ENCODE measurements at places on chromosomes 7 and 10. TPM values are rescaled to one million over a fixed set of nuclear protein-coding genes. Genes with fewer than 3 reads are reported as not detected.

The FRMPD2 gene
- not detected for total RNA-seq

DNA sequence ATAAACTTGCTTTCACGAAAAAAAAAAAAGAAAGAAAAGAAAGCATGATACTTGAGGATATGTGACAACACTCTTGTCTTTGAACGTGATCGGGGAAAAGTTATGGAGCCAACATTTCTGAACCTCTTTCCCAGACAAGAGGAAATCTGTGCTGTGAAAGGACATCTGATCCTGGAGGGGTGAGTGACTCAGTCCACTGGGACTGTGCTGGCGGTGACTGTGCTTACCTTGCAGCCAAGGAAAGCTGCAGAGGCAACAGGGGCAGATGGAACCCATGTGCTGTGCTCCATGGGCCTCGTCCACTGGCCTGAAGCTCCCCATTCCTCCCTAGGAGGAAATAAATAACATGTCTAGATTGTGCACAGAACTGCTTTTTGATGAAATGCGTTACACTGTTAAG lies 116.5 kb upstream of the RAB11FIP2 start:
- no peak overlapping the region for H3K27ac ChIP-seq
- H3K36me3 ChIP-seq, result no peaks in the 10 kb centered on the region
- H3K4me1 ChIP-seq, result no peaks in the 10 kb centered on the region
- peaks cover 11% of the 10 kb centered on the region for H3K27me3 ChIP-seq

GRCh38 chr7:1947586-1948217 lies 277.6 kb downstream of the ELFN1 start:
- H3K4me1 ChIP-seq, result peaks cover 28% of the 10 kb centered on the region
- H3K36me3 ChIP-seq, result peaks cover 1% of the 10 kb centered on the region

The CPN1 gene
- total RNA-seq, result not detected

The CTNNA3 gene
- total RNA-seq, result not detected

GRCh38 chr10:101001659-101002035 lies 2.0 kb downstream of the LZTS2 start:
- no peaks in the 10 kb centered on the region for H3K27me3 ChIP-seq
- H3K36me3 ChIP-seq, result no peaks in the 10 kb centered on the region
- no peak overlapping the region for H3K27ac ChIP-seq
- H3K4me3 ChIP-seq, result no peak overlapping the region
- peaks cover 12% of the 10 kb centered on the region for H3K4me1 ChIP-seq

DNA sequence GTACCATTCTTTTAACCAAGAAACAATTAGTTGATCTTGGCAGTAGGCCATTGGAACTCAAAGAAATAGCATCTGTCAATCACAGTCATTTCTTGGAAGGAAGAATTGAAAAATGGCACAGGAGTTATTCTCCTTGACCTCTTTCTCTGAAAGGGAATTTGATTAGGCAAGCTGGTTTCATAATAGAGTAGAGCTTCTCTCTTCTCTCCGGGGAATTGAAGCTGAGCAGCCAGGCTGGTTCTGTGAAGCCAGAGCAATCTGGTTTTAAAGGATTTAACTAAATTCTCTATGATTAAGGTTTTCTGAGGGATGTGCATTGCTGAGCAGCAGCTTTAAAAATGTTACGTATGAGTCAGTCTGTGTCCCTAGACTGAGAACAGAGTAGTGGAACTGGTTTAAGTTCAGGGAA lies 70.2 kb downstream of the AHCYL2 start:
- H3K27ac ChIP-seq, result no peak overlapping the region
- no peaks in the 10 kb centered on the region for H3K27me3 ChIP-seq
- H3K36me3 ChIP-seq, result no peaks in the 10 kb centered on the region
- no peaks in the 10 kb centered on the region for H3K4me1 ChIP-seq

The DLX5 gene
- total RNA-seq, result not detected

- peak overlapping the region; percentile 93 for H3K27ac ChIP-seq
- no peaks in the 10 kb centered on the region for H3K27me3 ChIP-seq
- H3K36me3 ChIP-seq, result peaks cover 14% of the 10 kb centered on the region
- H3K4me1 ChIP-seq, result peaks cover 35% of the 10 kb centered on the region
- H3K4me3 ChIP-seq, result no peak overlapping the region
Measured at GRCh38 chr10:102802920-102803534, 34.2 kb downstream of the CYP17A1 start.

The ATOH7 gene
- not detected for total RNA-seq

The GPR26 gene
- total RNA-seq, result not detected

DNA sequence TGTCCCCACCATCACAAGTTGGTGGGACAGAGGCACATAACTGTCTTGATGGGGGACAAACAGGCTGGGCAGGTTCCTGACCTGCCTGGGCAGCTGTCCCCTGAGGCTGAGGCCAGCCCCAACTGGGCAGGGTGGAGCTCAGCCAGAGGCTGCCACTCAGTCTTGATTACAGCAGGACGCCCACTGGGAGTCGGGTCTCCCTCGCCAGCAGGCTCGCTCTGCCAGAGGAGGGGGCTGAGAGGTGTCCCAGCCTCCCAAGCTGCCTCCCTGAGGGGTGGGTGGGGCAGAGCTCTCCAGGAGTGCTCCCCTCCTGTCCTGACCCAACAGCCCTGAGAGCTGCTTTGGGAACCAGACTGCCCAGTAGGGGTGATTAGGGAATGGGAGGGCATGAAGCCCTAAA lies 1.8 kb upstream of the CAMK2G start:
- H3K4me1 ChIP-seq, result peaks cover 63% of the 10 kb centered on the region
- no peaks in the 10 kb centered on the region for H3K27me3 ChIP-seq
- DNase-seq, result no peak
- peaks cover 2% of the 10 kb centered on the region for H3K36me3 ChIP-seq
- peak overlapping the region; percentile 46 for H3K27ac ChIP-seq

DNA sequence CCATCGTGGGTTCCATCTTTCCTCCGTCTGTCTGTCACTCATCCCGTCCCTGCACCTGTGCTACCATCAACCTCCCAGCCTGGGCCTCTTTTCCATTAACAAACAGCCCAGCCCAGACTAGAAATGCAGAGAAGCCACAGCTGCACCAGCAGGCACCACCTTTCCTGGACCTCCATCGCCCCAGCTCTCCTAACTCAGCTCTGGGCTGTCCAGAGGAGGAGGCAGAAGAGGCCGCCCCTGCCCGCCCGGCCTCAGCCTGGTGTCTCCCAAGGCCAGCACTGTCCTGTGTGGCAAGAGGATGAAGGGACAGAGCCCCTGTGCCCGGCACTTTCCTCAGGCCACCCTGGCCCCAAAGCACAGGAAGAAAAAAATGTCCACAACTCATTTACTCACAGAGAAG lies 225.6 kb downstream of the PTPRN2 start:
- DNase-seq, result no peak
- no peaks in the 10 kb centered on the region for H3K36me3 ChIP-seq
- no peak overlapping the region for H3K27ac ChIP-seq
- no peak overlapping the region for H3K4me3 ChIP-seq

DNA sequence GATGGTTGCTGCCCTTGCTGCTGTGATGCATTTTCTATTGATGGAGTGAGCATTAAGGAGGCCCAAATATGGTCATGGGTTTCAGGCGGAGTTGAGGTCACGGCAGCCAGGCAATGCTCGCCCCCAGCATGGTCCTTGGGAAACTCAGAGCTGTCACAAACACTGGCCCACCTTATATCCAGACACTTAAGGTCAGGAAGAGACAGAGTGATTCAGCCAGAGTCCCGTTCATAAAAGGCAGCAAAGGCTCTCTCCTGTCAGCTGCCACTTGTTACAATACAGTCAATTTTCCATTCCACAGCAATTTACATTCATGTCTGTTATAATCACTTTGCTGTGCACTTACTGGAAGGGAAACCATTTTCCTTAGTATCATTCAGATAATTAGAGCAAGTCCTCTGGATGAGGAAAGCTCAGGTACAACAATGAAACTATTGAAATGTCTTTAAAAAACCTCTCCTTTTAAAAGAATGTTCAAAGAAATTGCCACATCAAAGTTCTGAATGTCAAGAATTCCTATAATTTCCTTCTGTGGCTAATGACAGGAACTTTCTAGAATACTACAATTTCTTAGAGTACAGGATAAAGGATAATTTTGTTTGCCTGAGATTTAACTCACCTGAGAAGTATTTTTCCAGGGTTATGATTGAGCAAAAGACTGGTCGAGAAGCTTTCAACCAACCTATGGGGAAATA lies 14.8 kb upstream of the ANKRD1 start:
- DNase-seq, result no peak
- H3K4me1 ChIP-seq, result peaks cover 2% of the 10 kb centered on the region
- peaks cover 3% of the 10 kb centered on the region for H3K27me3 ChIP-seq
- no peak overlapping the region for H3K27ac ChIP-seq

The NKX1-2 gene
- total RNA-seq, result not detected

The PLPP4 gene
- not detected for total RNA-seq

The AKR1B15 gene
- total RNA-seq, result not detected

- H3K4me1 ChIP-seq, result peaks cover 66% of the 10 kb centered on the region
- peak within 1 kb of the TSS; percentile 96 for H3K27ac ChIP-seq
- peaks cover 46% of the 10 kb centered on the region for H3K36me3 ChIP-seq
- no peaks in the 10 kb centered on the region for H3K27me3 ChIP-seq
Measured at GRCh38 chr7:150567169-150567568, at the start of gene GIMAP4. GIMAP4 (plus strand) TSS chr7:150567390; CDS start chr7:150569902, 2,512 bp downstream.

The BUD31 gene
- total RNA-seq, result 176 TPM

The MYO3A gene
- not detected for total RNA-seq

The ADCYAP1R1 gene
- not detected for total RNA-seq

- H3K27me3 ChIP-seq, result no peaks in the 10 kb centered on the region
- peak; percentile 12 for DNase-seq
- H3K4me3 ChIP-seq, result peak overlapping the region; percentile 14
- H3K4me1 ChIP-seq, result peaks cover 16% of the 10 kb centered on the region
Measured at GRCh38 chr10:129756912-129757901, 206.9 kb downstream of the EBF3 start.

The PRR15 gene
- not detected for total RNA-seq

GRCh38 chr10:43260911-43261577 lies 5.8 kb downstream of the RASGEF1A start:
- no peak overlapping the region for H3K27ac ChIP-seq
- no peak for DNase-seq
- H3K4me1 ChIP-seq, result peaks cover 3% of the 10 kb centered on the region

The CD36 gene
- not detected for total RNA-seq

The PARP12 gene
- total RNA-seq, result 25.3 TPM

GRCh38 chr10:67612577-67613537 lies 83.1 kb downstream of the CTNNA3 start:
- peak overlapping the region; percentile 25 for H3K27ac ChIP-seq
- peak; percentile 75 for DNase-seq
- H3K4me1 ChIP-seq, result peaks cover 24% of the 10 kb centered on the region
- no peaks in the 10 kb centered on the region for H3K27me3 ChIP-seq
- H3K4me3 ChIP-seq, result no peak overlapping the region

- H3K27ac ChIP-seq, result peak overlapping the region; percentile 59
- peak; percentile 76 for DNase-seq
- H3K36me3 ChIP-seq, result peaks cover 48% of the 10 kb centered on the region
- H3K4me3 ChIP-seq, result no peak overlapping the region
- peaks cover 46% of the 10 kb centered on the region for H3K4me1 ChIP-seq
- H3K27me3 ChIP-seq, result no peaks in the 10 kb centered on the region
Measured at GRCh38 chr7:139043823-139044812, 8.3 kb upstream of the ZC3HAV1L start.

DNA sequence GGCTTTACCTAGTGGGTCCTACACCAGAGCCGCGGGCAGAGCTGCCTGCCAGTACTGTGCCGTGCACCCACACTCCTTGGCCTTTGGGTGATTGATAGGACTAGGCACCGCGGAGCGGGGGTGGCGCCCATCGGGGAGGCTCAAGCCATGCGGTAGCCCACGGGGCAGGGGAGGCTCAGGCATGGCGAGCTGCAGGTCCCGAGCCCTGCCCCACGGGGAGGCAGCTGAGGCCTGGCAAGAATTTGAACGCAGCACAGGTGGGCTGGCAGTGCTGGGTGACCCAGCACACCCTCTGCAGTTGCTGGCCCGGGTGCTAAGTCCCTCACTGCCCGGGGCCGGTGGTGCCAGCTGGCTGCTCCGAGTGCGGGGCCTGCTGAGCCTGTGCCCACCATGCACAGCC lies 32.3 kb upstream of the KIAA1217 start:
- H3K27ac ChIP-seq, result no peak overlapping the region
- peaks cover 3% of the 10 kb centered on the region for H3K27me3 ChIP-seq
- no peak for DNase-seq
- no peaks in the 10 kb centered on the region for H3K36me3 ChIP-seq

GRCh38 chr10:87593702-87594101 lies 66.0 kb upstream of the PAPSS2 start:
- no peak for DNase-seq
- H3K27me3 ChIP-seq, result peaks cover 9% of the 10 kb centered on the region
- no peak overlapping the region for H3K27ac ChIP-seq
- no peaks in the 10 kb centered on the region for H3K4me1 ChIP-seq
- no peak overlapping the region for H3K4me3 ChIP-seq

- H3K36me3 ChIP-seq, result no peaks in the 10 kb centered on the region
- no peaks in the 10 kb centered on the region for H3K27me3 ChIP-seq
- peak overlapping the region; percentile 57 for H3K27ac ChIP-seq
- H3K4me3 ChIP-seq, result peak overlapping the region; percentile 30
- DNase-seq, result peak; percentile 65
- H3K4me1 ChIP-seq, result peaks cover 90% of the 10 kb centered on the region
Measured at GRCh38 chr7:50212666-50213621, 91.6 kb upstream of the IKZF1 start.

- H3K27me3 ChIP-seq, result no peaks in the 10 kb centered on the region
- H3K4me1 ChIP-seq, result peaks cover 83% of the 10 kb centered on the region
- H3K4me3 ChIP-seq, result no peak overlapping the region
- no peak overlapping the region for H3K27ac ChIP-seq
- no peak for DNase-seq
- H3K36me3 ChIP-seq, result peaks cover 24% of the 10 kb centered on the region
Measured at GRCh38 chr7:155750255-155751125, 61.8 kb downstream of the SHH start.

GRCh38 chr10:18340496-18341051 lies 200.3 kb downstream of the CACNB2 start:
- no peak overlapping the region for H3K4me3 ChIP-seq
- no peaks in the 10 kb centered on the region for H3K4me1 ChIP-seq
- no peak overlapping the region for H3K27ac ChIP-seq
- DNase-seq, result no peak
- no peaks in the 10 kb centered on the region for H3K27me3 ChIP-seq

The C7orf33 gene
- not detected for total RNA-seq

DNA sequence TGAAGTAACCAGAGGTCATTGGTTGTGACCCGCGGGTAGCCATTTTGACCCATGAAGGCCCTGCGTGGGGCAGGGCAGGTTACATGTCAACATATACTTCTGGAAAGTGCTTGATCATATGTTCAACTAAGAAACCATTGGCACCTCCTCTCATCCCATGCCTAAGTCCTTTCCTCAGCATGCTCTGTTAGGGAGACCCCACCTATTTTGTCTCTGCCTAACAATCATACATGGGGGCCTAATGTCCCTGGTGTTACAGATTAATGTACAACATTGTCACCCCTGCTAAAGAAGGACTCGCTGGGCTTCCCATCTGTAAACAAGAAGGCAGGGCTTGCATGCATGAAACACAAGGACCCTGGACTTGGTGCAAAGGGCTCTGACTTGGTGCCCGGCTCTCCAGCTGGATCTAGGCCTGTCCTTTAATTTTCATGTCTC lies 133.7 kb upstream of the TNS3 start:
- no peaks in the 10 kb centered on the region for H3K27me3 ChIP-seq
- H3K4me3 ChIP-seq, result no peak overlapping the region
- no peaks in the 10 kb centered on the region for H3K4me1 ChIP-seq
- no peak for DNase-seq

The UTF1 gene
- not detected for total RNA-seq

The ACSL5 gene
- 22.1 TPM for total RNA-seq

The GALNT17 gene
- total RNA-seq, result not detected

The TRIM50 gene
- not detected for total RNA-seq

- H3K27me3 ChIP-seq, result no peaks in the 10 kb centered on the region
- H3K36me3 ChIP-seq, result peaks cover 7% of the 10 kb centered on the region
- DNase-seq, result peak; percentile 58
- peak overlapping the region; percentile 61 for H3K27ac ChIP-seq
Measured at GRCh38 chr7:2019711-2020511, 212.8 kb downstream of the MAD1L1 start.

- DNase-seq, result peak; percentile 26
- H3K36me3 ChIP-seq, result no peaks in the 10 kb centered on the region
- H3K27me3 ChIP-seq, result peaks cover 2% of the 10 kb centered on the region
- H3K4me1 ChIP-seq, result peaks cover 5% of the 10 kb centered on the region
- H3K27ac ChIP-seq, result no peak overlapping the region
Measured at GRCh38 chr10:11724938-11725776, 17.0 kb upstream of the ECHDC3 start.

The AEBP1 gene
- total RNA-seq, result 10.8 TPM

The TMEM26 gene
- not detected for total RNA-seq

The EN2 gene
- total RNA-seq, result not detected
